ENCODE measurements at places on chromosomes 7 and 10.

GRCh38 chr10:43308986-43309385 lies 42.1 kb upstream of the RASGEF1A start:
- no peak for DNase-seq

GRCh38 chr10:3830946-3831345 lies 45.9 kb upstream of the KLF6 start:
- no peak for DNase-seq

DNA sequence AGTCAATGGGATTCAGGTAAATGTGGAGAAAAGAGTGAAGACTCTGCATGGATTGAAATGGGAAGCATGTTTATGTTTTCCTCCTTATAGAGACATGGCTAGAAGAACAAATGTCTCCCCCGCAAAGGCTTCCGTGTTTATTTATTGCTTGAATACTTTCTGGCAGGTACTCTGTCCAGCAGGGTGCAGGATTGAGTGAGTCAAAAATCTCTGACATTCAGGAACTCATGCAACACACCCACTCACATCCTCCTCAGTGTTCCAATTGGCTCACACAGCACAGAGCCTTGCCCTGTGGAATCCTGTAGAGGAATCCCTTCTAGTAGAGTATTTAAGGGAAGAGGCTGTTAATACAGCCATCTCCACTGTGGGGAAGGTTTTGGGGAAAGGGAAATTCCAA lies 290.3 kb upstream of the VWC2 start:
- DNase-seq = peak; percentile 50

GRCh38 chr7:107830420-107830819 lies 27.4 kb upstream of the SLC26A3 start:
- no peak for DNase-seq

DNA sequence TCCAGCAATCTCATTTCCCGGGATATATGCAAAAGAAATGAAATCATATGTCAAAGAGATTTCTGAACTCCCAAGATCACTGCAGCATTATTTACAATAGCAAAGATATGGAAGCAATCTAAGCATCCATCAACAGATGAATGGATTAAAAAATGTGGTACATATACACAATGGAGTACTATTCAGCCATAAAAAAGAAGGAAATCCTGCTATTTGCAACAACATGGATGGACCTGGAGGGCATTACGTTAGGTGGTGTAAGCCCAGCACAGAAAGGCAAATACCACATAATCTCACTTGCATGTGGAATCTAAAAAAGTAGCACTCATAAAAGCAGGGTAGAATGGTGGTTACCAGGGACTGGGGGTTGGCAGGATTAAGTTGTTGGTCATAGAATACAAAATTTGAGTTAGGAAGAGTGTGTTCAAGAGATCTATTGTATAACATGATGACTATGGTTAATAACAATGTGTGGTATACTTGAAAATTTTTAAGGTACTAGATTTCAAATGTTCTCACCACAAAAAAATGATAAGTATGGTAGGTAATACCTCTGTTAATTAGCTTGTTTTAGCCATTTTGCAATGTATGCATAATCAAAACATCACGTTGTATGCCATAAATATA lies 32.9 kb upstream of the EIF5AL1 start:
- DNase-seq = no peak

GRCh38 chr7:107090457-107090856 lies 46.0 kb downstream of the PRKAR2B start:
- DNase-seq = no peak

DNA sequence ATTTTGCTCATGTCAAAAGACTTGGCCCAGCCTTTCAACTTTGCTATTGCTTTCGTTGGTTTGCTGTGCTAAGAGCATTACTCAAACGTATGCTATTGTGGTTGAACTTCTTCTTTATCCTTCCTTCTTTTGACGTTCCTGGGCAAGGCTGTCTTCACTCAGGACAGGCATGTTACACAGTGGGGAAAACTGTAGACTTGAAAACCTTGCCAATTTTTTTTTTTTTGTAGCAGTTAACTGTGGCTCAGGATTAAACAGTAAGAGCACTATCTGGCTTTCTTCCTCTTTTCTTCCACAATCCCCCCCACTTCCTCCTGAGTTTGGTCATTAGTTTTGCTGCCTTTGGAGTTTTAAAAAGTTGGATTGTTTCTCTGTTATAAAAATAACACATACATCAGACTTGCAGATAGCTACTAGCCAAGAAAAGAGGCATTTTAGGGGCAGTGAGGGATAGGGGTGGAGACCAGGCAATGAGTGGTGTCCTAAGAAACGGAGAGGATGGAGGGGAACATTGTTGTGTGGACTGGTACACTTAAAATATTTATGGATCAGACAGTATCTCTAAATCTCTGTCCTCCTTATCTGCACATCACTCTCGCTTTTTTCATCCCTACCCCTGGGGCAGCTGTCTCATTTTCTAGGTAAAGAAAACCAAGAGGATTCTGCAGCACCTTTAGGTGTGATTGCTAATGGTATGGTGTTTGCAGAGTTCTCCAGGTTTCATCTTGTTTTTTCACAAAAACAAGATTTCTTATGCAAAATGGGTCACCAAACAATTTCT lies 181.7 kb downstream of the LRMDA start:
- DNase-seq = peak; percentile 65

GRCh38 chr7:44630792-44631457 lies 24.5 kb downstream of the OGDH start:
- DNase-seq = no peak

GRCh38 chr10:34310234-34310633 lies 504.9 kb downstream of the PARD3 start:
- no peak for DNase-seq

DNA sequence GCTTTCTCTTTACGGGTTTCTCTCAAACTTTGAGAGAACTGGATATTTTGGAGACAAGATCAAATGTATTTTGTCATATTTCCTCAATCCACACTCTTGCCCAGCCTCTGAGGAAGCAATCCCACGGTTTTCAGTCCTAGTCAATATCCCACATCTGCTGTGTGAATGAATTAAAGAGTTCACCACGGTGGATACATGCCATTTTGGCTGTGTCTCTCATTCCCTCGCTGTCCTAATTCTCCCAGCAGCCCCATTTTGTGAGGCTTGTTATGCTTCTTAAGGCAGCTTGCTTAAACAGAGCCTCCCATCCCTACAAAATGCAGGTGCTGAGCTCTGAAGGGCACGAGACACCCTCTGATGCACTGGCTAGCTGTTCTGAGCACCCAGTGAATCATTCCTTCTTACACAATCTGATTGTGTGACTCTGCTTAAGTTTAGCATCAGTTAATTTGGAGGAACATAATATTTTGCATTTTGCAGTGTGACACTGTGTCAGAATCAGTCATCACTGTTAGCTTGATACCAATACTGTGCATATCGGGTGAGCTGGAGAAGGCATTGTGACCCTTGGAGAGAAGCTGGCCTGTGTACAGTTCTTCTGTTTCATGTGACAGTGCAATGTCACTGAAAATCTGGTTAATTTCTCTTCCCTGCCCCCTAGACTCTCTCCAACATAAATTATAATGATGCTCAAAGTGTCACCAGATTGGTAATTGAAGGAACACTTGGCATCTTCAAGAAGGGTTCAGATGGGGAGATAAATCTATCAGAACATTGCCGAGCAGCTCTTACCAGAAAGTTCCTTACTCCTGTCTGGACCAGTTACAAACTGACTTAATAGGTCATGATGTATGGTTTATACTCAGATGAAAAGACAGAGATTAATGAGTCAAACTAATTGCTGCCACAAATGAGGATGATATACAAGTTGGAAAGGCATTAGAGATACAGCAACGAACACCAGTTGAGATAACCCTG lies 103.7 kb upstream of the AOAH start:
- DNase-seq = peak; percentile 24

GRCh38 chr7:21967598-21968003 lies 21.9 kb upstream of the CDCA7L start:
- DNase-seq = peak; percentile 12

DNA sequence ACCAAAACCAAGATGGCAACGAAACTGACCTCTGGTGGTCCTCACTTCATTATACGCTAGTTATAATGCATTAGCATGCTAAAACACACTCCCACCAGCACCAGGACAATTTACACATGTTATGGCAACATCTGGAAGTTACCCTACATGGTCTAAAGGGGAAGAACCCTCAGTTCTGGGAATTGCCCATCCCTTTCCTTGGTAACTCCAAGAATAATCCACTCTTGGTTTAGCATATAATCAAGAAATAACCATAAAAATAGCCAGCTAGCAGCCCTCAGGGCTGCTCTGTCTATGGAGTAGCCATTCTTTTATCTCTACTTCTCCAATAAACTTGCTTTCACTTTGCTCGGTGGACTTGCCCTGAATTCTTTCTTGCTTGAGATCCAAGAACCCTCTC lies 191.1 kb downstream of the DOCK4 start:
- no peak for DNase-seq

- DNase-seq = no peak
These were observed 31.8 kb downstream of the SVOPL start for GRCh38 chr7:138669364-138669763.

- peak; percentile 48 for DNase-seq
These were observed 58.1 kb downstream of the CCNY start for GRCh38 chr10:35394411-35394851.

DNA sequence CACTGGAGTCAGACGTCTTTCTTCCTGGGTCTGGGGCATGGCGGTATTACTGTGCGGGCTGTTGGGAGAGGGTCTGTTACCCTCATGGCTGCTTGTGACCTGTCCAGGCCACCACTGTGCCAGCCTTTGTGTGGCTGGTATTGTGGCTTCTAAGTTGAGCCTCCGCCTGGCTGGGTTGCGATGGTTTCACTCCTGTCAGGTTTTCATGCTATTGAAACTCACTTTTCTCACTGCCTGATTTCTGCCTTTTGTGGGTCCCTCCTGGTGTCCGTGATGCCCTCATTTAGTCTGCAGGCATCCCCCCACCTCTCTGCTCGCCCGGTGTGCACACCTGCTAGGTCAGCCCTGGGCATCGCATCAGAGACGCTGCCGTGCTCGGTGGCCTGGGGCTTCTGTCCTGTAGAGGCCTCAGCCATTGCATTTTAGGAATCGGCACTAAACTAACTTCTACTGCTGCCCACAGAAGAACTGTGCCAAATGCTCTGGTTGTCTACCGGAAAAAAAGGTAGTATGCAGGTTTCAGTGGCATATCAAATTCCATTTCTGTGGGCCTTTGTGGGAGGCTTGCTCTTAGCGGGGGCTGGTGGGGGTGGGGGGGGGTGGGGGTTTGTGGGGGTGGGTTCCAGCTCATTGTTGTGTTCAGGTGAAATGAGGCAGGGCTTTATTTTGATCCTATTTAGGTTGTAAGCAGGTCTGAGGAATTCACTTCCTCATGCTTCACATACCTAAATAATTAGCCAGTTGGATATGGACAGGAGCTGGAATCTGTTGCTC lies 64.3 kb downstream of the MGMT start:
- peak; percentile 94 for DNase-seq

DNA sequence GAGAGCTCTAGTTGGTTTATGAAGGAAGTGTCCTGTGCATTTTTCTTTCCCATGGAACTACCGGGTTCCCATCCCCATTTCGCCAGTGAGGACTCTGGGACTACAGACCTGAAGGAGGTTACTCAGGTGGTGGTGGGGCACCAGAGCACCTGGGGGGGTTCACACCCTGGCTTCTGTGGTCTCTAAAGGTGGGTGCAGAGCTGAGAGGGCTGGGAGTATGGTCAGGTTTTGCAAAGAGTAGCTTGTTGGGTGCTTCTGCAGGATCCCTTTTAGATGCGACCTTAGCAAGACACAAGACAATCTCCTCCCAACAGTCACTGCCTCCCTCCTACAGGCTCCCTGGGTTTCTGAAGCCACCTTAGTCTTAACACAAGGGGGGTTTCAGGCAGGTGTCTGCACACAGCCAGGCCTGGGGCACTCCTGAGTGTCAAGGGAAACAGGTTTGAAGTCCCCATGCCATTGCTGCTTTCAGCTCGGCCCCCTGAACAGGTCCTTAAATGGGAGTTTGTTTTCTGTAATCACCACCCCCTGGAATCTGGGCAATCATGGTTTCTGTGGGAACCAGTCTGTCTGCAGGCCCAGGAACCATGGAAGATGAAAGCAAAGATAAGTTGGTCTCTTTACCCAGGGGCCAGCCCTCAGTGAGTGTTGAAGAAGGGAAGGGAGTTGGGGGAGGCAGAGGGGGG lies 9.9 kb upstream of the CXCL12 start:
- DNase-seq = no peak

DNA sequence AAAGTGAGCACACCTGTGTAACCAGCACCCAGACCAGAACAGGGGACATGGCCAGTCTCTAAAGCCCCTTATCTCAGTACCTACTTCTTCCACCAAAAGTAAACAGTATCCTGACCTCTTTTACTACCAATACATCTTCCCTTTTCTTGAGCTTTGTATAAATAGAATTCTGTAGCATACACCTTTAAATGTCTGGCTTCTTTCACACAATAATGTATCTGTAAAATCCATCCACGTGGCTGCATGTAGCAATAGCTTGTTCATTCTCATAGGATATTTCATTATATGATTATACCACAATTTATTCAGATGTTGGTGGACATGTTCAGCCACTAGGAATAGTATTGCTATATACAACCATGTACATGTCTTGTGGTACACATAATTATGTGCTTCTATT lies 40.6 kb downstream of the BTBD16 start:
- DNase-seq = no peak

Measured in kidney tubule cell (primary cell).